ENCODE measurements at places on chromosomes 16 and 17.

DNA sequence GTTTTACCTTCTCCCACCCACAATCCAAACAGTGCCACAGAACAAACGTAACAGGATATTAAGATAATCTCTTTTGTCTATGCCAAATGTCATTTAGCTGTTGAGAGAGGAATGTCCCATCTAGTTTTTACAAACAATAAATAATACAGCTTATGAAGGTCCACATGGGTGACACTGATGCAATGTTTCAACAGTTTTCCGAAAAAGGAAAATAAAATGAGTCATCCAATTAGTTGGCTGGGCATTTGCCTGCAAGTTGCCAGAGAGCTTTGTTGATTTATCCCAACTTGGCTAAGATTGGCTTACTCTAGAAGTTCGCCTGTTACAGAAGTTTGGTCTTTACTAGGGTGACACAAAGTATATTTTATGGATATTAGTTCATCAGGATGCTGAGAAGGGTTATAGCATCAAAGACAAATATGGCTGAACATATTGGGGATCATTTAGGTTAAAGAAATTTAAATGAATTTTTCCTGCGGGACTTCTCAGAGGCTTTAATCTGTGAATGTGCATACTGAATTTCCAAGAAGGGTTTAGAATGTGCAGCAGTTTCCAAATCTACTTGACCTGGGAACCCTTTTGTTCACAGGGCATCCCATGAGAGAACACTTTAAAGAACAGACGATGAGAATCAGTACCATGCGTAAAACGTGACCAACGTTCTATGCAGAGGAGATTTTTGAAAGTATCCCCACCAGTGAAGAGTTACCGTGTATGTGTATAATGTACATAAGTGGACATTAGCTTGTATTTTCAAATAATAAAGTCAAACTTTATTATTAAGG lies 73.1 kb downstream of the CDH13 start:
- no peaks in the 10 kb centered on the region for H3K36me3 ChIP-seq
- no peak overlapping the region for H3K27ac ChIP-seq
- H3K27me3 ChIP-seq: no peaks in the 10 kb centered on the region
- H3K4me3 ChIP-seq: no peak overlapping the region
- DNase-seq: peak; percentile 43

- H3K4me3 ChIP-seq: no peak overlapping the region
- H3K4me1 ChIP-seq: no peaks in the 10 kb centered on the region
- no peak overlapping the region for H3K27ac ChIP-seq
- H3K27me3 ChIP-seq: peaks cover 24% of the 10 kb centered on the region
- DNase-seq: no peak
- no peaks in the 10 kb centered on the region for H3K36me3 ChIP-seq
These were observed 5.6 kb downstream of the JPH3 start for GRCh38 chr16:87607871-87608270.

DNA sequence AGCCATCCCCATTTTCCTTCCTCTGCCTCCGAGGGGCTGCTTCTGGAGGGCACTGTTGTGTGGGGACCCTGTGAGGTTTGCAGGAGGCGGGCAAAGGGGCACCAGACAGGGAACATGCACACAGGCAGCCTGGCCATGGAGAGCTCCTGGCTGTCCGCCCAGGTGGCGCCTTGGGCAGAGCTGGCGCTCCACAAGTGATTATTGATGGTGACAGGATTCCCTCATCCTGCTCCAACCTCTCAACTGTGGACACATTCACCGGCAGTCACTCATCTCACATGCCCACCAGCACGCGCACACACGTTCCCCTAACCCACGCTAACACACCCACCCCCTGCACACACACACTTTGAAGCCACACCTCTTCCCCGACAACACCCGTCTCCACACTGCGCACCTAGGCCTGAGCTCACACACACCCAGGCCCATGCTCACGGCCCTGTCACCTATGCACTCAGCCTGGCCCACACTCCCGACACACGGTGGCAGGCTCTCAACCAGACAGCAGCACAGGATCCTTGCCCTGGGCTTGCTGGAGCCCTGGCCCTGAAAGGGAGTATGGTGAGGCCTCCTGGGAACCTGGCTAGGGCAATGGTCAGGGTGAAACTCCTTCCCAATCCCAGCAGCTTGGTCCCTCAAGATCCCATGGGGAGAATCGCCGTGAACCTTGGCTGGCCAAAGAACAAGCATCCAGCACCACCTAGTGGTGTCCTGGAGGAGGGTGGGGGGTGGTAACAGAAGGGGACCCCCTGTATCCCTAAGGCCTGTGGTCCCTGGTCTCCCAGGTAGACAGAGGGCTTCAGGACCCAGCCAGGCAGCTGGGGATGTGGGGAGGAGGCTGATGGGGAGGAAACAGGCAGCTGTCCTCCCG lies 3.6 kb downstream of the PNMT start:
- H3K27ac ChIP-seq: no peak overlapping the region
- H3K36me3 ChIP-seq: no peaks in the 10 kb centered on the region
- peaks cover 23% of the 10 kb centered on the region for H3K4me1 ChIP-seq
- no peak overlapping the region for H3K4me3 ChIP-seq

DNA sequence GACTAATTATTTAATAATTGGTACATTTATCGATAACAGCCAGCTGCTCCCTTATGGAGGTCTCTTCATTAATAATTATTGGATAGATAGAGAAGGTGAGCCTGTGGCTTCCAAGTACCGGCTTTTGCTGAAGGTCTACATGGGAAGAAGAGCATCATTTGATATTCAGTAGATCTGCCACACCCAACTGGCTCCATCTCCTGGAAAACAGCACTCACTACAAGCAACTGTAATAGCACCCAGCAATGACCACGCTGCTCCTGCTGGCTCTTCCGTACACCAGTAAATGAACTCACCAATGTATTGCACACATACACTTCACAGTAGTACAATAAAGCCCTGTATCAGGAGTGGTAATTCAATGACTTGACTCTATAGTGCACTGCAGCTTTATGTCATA lies 19.5 kb downstream of the MARVELD3 start:
- DNase-seq: no peak

DNA sequence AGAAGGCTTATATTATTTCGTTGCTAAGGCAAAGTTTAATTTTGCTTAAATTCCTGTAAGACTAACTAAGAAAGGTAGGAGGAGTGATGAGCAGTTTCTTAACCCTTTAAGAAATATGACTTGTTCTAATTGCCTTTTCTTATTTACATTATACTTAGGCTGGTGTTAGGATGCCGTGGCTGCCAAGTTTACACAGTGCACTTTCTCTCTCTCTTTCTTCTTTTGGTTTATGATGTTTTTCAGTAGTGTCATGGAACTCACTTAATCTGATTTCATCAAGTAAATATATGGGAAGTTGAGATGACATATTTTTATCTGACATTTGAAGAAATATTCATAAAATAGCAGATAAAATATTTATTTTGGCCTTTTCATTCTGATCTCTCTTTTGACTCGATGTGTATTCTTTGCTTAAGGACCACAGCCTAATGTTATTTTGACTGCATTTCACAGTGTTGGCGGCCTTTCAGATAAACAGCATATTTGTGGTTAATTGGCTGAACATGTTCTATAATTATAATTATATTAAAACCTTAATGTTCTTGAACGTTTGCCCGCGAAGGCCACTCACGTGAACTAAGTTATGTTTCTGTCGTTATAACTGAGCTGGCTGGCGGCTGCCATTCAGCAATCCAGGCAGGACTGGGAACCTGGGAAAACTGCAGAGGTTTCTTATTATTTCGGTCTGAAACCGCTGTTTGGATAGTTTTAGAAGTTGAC lies 191.6 kb downstream of the WWOX start:
- no peaks in the 10 kb centered on the region for H3K36me3 ChIP-seq
- H3K4me1 ChIP-seq: no peaks in the 10 kb centered on the region
- no peak overlapping the region for H3K27ac ChIP-seq
- H3K4me3 ChIP-seq: no peak overlapping the region
- DNase-seq: no peak
- no peaks in the 10 kb centered on the region for H3K27me3 ChIP-seq

- no peak overlapping the region for H3K4me3 ChIP-seq
- DNase-seq: peak; percentile 80
- H3K4me1 ChIP-seq: peaks cover 17% of the 10 kb centered on the region
- H3K27ac ChIP-seq: peak overlapping the region; percentile 54
These were observed 8.4 kb downstream of the SLC16A5 start for GRCh38 chr17:75096082-75096625.

GRCh38 chr17:12983991-12984884 lies 33.6 kb downstream of the ELAC2 start:
- H3K27me3 ChIP-seq: no peaks in the 10 kb centered on the region
- no peak overlapping the region for H3K4me3 ChIP-seq
- H3K4me1 ChIP-seq: no peaks in the 10 kb centered on the region
- H3K36me3 ChIP-seq: no peaks in the 10 kb centered on the region

DNA sequence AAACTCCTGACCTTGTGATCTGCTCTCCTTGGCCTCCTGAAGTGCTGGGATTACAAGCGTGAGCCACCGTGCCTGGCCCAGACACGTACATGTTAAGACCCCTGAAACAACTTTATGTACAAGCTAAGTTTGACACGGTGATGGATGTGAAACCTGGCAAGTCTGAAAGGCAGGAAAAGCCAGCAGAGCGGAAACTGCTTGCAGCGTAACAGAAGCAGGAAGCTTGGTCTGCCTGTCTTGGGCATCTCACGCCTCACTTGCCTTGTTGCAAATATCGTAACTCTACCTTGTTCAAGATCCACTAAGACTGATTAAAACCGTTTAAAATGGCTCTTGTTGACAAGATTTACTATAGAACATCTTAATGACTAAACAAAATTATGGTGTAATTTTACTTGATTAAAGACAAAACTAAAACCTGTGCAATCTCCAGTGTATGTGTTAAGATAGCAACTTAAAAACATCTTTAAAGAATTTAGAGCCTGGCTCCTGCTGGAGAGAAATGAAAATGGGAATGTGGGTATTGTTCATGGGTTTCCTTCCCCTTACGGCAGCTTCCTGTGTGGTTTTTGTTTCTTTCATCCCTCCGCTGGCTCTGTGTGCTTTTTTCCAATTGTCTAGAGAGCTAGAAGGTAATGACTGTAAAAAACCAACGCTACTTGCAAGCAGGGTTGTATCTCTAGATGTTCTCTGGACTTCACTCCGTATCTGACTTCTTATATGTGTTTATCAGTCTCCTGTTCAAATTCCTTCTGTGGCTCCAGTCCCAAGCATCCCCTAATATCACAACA lies 477.6 kb downstream of the XYLT1 start:
- H3K4me3 ChIP-seq: no peak overlapping the region
- H3K4me1 ChIP-seq: no peaks in the 10 kb centered on the region
- DNase-seq: no peak
- H3K27me3 ChIP-seq: no peaks in the 10 kb centered on the region
- no peak overlapping the region for H3K27ac ChIP-seq

- no peaks in the 10 kb centered on the region for H3K4me1 ChIP-seq
- peak overlapping the region; percentile 77 for H3K27ac ChIP-seq
- H3K4me3 ChIP-seq: peak overlapping the region; percentile 47
- DNase-seq: no peak
- no peaks in the 10 kb centered on the region for H3K36me3 ChIP-seq
These were observed 416 bp downstream of the KIFC3 start for GRCh38 chr16:57801809-57802340.

DNA sequence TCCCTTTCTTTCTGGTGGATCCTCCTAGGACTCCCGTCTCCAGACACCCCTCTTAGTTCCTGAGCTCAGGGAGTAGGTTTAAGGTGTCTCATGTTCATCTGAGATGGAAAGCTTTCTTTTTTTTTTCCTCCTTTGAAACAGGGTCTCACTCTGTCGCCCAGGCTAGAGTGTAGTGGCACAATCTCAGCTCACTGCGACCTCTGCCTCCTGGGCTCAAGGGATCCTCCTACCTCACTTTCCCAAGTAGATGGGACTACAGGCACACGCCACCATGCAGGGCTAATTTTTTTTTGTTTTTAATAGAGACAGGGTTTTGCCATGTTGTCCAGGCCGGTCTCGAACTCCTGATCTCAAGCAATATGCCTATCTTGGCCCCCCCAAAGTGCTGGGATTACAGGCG lies 3.6 kb upstream of the GSE1 start:
- DNase-seq: no peak
- peaks cover 38% of the 10 kb centered on the region for H3K4me1 ChIP-seq
- H3K36me3 ChIP-seq: no peaks in the 10 kb centered on the region
- H3K27me3 ChIP-seq: no peaks in the 10 kb centered on the region

GRCh38 chr16:946048-946395 lies 24.8 kb downstream of the LMF1 start:
- no peak for DNase-seq
- H3K27ac ChIP-seq: no peak overlapping the region
- no peaks in the 10 kb centered on the region for H3K27me3 ChIP-seq
- no peaks in the 10 kb centered on the region for H3K4me1 ChIP-seq

DNA sequence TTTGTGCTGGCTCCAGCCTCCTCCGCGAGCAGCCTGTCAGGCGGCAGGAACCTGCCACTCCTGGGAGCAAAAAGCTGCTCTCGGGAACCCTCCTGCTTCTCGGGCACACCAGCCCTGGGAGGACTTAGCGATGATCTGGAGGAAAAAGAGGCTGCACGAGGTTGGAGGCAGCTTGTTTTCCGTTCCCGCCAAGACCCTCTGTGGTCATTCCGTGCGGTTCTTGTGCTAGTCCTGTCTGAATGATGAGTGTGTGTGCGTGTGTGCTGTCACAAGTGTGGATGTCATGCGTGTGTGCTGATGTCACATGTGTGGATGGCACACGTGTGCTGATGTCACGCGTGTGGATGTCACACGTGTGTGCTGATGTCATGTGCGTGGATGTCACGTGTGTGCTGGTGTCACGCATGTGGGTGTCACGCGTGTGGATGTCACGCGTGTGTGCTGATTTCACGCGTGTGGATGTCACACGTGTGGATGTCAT lies 150.0 kb downstream of the NPIPB11 start:
- DNase-seq: no peak
- no peaks in the 10 kb centered on the region for H3K4me1 ChIP-seq
- no peaks in the 10 kb centered on the region for H3K27me3 ChIP-seq

DNA sequence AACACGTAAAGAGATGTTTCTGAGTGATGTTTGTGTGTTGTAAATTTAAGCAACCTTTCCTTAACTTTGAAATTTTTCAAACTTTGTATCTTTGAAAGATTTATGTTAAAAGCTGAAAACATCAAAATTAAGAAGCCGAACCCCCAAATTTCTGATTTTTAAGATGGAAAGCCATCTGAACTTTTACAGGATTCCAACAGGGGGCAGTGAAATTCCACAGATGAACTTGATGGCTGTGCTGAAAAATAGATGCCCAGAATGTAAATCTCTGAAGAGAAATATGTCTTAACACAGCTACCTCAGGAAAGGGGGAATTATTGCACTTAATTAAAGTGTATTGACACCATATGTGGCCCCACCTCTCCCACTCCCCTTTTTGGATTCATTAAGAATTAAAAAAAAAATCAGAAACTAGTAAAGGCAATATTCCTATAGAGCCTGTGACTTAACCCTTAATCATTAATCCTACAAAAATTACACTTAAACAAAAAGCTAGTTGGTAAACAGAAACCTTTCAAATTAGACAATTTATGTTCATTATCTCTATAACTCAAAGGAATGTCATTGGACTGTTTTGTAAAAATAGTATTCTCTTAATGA lies 597.9 kb downstream of the KCNJ2 start:
- H3K36me3 ChIP-seq: no peaks in the 10 kb centered on the region
- no peaks in the 10 kb centered on the region for H3K4me1 ChIP-seq
- H3K27ac ChIP-seq: no peak overlapping the region
- H3K4me3 ChIP-seq: no peak overlapping the region

All from prostate gland (tissue), 2 donors.